ENCODE measurements at places on chromosomes 16 and 17. TPM values are rescaled to one million over a fixed set of nuclear protein-coding genes. Genes with fewer than 3 reads are reported as not detected.

GRCh38 chr16:89115216-89115861 lies 21.7 kb downstream of the ACSF3 start:
- peak; percentile 16 for DNase-seq

DNA sequence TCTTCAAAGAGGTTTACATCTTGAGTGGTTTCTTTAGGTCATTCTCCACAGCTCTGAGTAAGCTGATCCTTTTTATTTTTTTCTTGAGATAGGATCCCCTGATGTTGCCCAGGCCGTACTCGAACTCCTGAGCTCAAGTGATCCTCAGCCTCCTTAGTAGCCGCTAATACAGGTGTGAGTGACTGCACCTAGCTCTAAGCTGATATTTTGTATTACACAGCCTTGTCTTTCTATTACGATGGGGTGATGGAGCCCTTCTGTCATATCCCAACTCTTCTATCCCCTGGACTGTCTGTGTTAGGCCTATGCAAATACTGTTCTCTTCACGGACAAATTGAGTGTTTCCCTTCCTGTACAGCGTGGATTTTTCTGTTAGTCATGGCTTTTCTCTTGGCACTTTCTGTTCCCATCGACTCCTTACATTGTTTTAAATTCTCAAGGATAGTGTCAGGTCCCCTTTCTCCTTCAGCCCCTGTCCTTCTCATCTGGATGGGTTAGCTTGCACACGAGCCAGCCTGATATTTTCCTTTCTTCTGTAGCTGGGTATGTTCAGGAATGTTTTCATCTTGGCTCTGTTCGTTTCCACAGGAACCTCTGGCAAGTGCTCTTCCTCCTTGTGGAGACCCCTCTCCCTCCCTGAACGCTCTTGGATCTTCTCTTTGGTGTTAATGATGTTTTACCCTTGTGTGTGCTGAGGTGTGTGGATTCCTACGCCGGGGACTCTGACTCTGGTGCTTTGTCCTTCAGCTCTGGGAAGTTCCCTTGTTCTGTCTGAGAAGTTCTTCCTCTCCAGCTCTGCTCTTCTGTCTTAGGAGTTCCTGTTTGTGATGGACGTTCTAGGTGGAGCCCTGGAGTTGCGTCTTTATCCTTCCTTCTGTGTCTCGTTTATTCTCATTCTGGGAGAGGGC lies 2.3 kb downstream of the BANP start:
- no peak for DNase-seq

MYO15A gene
- total RNA-seq = 2.6 TPM

APOBR gene
- 0.48 TPM for total RNA-seq

TOX3 gene
- 0.90 TPM for total RNA-seq

Data from ovary (tissue), 10 donors.